ENCODE measurements at places on chromosomes 4 and X.

DNA sequence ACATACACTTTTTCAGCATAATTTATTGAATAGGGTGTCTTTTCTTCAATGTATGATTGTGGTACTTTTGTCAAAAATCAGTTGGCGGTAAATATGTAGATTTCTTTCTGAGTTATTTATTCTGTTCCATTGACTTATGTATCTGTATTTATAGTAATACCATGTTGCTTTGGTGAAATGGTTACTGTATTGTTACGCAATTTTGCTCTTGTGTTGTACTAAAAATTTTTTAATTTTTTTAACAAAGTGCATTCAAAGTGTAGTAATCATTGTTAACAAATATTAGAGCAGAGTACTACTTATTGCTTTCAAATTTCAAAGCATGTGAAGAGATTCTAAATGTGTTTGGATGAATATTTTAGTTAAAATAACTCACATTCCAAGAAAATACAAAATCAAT lies 915.4 kb downstream of the PCDH19 start:
- no peak for DNase-seq

DNA sequence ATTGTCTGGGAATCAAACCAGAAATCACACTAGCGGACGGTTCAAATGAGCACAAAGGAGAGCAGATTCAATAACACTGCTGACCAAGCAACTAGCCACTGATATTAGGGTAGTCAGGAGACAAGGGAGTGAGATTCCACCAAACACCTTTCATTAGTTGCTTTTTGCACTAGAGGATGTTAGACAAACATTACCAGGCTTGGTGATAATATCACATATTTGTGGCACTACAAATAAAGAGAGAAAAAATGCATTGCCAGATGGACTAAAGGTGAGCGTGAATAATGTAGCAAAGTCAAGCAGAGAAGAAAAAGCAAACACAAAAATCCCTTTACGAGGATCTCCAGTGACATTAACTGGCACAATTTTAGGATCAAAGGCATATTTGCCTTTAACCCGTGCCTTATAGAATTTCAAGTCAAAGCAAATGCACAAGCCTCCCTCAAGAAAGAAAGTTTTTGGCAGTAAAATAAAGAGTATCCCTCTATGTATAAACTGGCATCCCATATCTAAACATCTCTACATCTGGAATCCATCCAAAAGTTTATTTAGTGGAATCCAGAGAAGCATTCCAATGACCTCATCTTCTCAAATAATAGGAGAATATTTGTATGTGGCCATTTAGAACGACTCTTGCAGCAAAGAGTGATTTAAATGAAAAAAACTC lies 290.9 kb downstream of the KCTD8 start:
- no peak for DNase-seq

- DNase-seq = no peak
Measured at GRCh38 chr4:1476140-1476513, 69.9 kb upstream of the NKX1-1 start.

- DNase-seq = no peak
Measured at GRCh38 chr4:60155088-60155487, 1045.0 kb upstream of the ADGRL3 start.

Measured in NCI-H510A (cell line).